ENCODE measurements at places on chromosomes 5 and 9.

GRCh38 chr9:108569624-108570023 is 286.2 kb downstream of the ACTL7B start:
- DNase-seq = no peak

DNA sequence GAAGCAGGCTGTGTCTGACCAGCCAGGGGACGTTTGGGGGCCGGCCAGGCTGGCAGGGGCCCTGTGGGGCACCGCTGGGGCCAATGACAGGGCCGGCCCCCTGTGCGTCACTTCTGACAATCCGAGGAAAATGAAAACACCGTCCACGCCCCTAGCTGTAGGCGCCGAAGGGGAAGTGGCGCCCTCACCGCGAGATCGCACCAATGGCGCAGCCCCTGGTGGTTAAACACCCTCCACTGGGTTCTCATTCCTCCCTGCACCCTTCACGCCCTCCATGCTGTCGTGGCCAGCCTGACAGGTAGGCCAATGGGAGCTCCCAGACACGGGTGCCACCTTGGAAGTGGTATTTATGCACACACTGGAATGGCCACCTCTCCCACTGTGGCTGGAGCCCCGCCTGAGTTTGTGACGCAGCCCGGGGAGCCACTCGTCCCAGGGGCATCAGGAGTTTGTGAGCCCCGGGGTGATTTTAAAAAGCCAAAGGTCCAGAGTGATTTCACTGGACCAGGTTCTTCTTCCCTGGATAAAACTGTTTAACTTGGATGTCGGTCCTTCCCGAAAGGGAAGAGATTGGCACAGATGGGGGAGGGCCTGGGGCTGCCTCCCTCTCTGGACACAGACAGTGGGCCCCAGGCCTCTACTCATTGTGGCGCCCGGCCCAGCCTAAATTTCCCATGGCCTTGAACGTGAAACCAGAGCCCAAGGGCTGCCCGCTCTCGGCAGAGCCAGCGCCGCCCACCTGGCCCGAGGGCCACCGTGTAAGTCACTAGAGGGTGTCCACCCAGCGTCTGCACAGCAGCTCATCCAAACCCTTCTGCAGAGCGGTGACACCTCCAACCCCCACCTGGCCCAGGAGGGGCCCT is 49.7 kb downstream of the NKD2 start:
- no peak for DNase-seq

DNA sequence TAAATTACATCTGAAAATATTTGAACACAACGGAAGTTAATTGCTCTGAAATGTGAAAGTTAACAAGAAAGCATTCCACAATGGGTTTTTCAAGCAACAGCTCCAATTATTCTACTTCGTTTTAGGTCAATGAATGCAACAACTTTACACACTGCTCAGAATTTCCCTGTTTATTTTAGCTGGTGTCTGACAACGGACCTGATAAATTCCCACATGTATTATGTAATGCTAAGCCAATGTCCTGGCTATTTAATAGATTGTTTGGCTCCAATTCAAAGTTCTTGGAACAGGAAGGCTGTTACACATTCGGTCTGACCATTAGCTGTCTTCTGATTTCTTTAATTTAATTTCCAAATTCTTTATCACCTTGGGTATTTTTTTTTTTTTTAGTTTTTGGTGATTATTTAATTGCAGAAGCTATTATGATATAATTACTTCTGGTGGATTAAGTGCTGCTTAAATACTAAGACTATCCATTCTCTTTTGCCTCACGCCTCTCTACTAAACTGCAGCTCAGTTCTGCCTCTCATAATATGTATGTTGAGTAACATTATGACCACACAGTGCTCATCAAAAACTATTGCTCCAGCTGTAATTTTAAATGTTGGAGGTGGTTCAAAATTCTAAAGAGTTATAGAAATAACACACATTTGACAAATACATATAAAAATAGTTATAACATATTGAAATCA is 57.9 kb downstream of the MEF2C start:
- no peak for DNase-seq

GRCh38 chr5:1476181-1476966 is 31.1 kb upstream of the SLC6A3 start:
- DNase-seq = peak; percentile 8

- DNase-seq = no peak
Observed at GRCh38 chr9:94934816-94935328, 208.4 kb downstream of the AOPEP start.

- no peak for DNase-seq
Observed at GRCh38 chr5:161691911-161692310, 6.4 kb downstream of the GABRA6 start.

GRCh38 chr5:132776131-132776937 is 705 bp downstream of the SEPTIN8 start:
- peak; percentile 36 for DNase-seq

- DNase-seq = no peak
Observed at GRCh38 chr9:4070266-4070665, 229.6 kb downstream of the GLIS3 start.

GRCh38 chr5:180139731-180140055 is 68.1 kb upstream of the RNF130 start:
- no peak for DNase-seq

GRCh38 chr5:1112596-1113331 is 901 bp upstream of the SLC12A7 start:
- no peak for DNase-seq

- no peak for DNase-seq
Observed at GRCh38 chr5:119309326-119309725, 46.5 kb upstream of the TNFAIP8 start.

All from GM06990 (cell line).